ENCODE measurements at places on chromosomes 7 and 10.

- no peak for DNase-seq
These were observed 125.8 kb downstream of the RALA start for GRCh38 chr7:39749177-39749576.

GRCh38 chr7:2863461-2864066 is 19.5 kb upstream of the GNA12 start:
- peak; percentile 66 for DNase-seq

GRCh38 chr10:110426294-110427181 is 71.2 kb upstream of the DUSP5 start:
- peak; percentile 86 for DNase-seq

GRCh38 chr7:24334012-24334411 is 50.0 kb downstream of the NPY start:
- no peak for DNase-seq

GRCh38 chr10:31536302-31536701 is 217.3 kb downstream of the ZEB1 start:
- DNase-seq: no peak

- no peak for DNase-seq
These were observed 9.8 kb downstream of the UCMA start for GRCh38 chr10:13224210-13224995.

- DNase-seq: no peak
These were observed 434.7 kb downstream of the TNS3 start for GRCh38 chr7:47147213-47147631.
